SJSA1 (cell line): ENCODE measurements at places on chromosomes 16 and 17.

DNA sequence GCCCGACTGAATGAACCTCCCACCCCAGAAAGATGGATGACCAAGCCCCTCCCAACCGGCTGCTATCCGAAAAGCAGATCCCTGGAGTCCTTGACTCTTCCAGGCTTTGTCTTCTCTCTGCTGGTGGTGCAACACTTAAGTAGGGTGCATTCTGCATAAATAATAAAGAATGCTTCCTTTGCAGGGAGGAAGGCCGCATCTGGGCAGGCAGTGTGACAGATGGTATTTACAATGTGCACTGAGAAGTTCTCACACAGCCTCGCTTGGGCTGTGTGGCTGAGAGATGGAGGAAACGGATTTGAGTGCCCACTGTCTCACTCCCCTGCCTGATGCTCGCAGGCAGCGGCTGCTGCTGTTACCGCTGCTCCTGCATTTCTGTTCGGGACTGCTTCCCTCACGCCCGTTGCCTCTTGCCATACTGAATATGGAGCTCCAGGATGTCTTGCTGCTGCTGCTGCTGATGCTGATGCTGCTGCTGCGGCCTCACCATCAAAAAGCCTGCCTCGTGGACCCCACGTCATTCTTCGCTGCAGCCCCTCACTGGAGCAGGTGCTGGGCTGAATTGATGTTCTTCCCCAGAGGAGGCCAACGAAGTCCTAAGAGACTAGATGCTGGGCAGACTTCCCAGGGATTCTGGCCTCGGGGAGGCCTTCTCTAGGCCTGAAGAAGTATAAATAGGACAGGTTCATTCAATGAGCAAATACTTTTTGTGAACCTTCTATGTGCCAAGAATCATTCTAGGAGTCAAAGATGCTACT is 7.1 kb upstream of the RHBDL3 start:
- DNase-seq = no peak

DNA sequence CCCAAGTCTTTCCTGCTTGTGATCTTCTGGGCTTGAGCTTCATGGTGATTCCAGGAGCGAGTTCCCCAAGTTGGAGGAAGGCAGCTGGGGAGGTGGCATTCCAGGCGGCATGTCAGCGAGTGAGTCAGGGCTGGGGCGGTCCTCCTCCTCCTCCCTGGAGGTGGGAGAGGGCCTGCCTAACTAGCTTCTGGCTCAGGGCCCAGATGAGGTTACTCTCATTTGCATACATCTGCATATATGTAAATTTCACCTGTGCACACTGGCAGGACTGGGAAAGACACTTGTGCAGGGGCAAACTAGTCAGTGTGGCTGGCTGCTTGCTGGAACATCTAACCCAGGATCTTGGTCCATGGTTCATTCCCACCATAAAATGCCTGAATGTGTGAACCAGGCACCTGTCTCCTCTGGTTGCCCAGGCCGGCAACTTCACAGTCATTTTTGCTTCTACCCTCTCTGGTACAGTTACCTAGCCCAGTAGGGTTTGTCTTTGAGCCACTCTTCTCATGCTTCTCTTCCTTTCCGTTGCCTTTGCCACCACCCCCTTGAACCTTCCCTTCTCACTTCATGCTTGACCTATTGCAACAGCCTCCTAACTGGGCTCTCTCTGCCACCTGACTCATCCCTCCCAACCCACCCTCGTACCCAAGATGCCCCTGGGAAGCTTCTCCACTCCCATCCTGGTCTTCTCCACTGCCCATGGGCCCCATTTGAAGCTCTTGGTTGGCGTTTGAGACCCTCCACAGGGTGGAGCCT is 9.6 kb upstream of the DLX4 start:
- no peak for DNase-seq

- DNase-seq = peak; percentile 72
These were observed 27.4 kb upstream of the MSI2 start for GRCh38 chr17:57228911-57229310.

- no peak for DNase-seq
These were observed 121.6 kb downstream of the PMP22 start for GRCh38 chr17:15143524-15143923.

DNA sequence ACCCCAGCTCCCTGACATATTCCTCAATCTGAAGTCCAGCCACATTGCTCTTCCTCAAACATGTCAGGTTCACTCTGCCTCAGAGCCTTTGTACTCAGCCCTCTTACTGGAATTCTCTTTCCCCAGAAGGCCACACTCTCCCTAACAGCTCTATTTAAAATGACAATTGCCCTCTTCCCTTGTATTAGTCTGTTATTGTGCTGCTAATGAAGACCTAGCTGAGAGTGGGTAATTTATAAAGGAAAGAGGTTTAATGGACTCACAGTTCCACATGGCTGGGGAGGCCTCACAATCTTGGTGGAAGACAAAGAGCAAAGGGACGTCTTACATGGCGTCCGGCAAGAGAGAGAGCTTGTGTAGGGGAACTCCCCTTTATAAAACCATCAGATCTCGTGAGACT is 46.0 kb downstream of the HS3ST2 start:
- DNase-seq = no peak
